ENCODE measurements at places on chromosomes 11 and 22.

DNA sequence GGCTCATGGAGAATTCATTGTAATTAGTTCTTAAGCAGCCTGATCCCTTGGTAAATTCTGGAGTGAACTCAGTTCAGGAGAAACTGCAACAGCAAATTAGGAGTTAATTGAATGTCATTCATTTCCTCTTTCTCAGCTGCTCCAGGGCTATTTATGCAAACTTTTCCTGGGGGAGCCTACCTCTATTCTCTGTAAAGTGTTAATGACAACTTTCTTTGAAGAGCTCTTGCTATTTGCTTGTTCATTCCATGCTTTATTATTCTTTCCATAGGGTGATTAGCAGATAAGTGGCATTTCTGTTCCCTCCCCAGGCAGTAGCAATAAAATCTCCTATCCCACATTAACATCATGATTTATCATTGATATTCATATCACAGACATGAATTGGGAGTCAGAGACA lies 267.6 kb upstream of the DDI1 start:
- DNase-seq, result no peak

DNA sequence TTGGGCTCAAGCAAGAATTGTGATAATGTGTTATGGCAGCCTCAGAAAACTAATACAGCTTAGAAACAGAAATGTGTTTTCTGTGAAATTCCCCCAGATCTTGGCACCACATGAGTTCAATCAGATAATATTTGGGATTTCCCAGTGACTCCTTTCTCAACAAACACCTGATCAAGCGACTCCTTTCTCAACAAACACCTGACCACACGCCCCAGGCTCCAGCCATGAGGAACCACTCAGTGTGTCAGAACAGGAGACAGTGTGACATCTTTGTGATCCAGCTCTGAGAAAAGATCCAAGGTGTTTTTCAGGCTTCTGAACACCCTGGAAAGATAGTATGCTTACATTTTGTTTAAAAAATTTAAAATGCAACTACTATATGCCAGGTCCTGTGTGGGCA lies 1.9 kb upstream of the UVRAG start:
- no peak for DNase-seq

- DNase-seq, result no peak
Observed at GRCh38 chr11:65871811-65872548, 620 bp downstream of the EFEMP2 start.

DNA sequence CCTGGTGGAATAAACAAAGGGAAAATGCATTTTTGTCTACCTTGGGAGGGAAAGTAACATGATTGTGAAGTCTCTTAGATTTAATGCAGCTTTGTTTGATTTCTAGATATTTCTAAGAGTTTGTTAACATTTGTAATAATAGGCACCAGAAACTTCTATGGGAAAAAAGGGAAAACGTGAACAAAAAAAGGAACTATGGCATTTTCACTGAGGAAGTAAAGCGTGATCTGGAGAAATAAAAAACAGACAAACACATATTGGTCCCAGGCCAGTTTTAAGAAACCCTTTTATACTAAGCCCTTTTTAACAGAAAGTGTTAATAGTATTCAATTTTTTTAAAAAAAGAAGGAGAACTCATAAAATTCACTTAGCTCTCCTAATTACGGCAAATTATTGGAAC lies 6.9 kb upstream of the MS4A7 start:
- DNase-seq, result no peak

DNA sequence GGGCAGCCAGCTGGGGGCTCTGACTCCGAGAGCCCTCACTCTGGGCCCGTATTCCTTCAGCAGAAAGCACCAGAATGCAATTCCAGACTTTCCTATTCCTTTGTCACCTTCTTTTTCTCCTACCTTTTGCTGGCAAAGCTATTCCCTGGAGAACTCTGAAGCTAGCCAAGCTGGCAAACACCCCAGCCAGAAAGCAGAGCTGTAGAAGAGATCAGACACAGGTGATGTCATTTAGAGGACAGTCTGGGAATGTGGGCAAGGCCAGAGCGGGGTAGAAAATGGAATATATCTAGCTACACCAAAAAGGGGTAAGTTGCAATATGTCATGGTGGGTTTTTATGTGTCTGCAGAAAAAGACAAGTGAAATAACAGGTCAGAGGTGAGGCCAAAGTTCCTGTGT lies 205.1 kb downstream of the NXPE2 start:
- DNase-seq, result no peak

- DNase-seq, result no peak
Observed at GRCh38 chr11:130144861-130145281, 14.7 kb upstream of the ST14 start.

DNA sequence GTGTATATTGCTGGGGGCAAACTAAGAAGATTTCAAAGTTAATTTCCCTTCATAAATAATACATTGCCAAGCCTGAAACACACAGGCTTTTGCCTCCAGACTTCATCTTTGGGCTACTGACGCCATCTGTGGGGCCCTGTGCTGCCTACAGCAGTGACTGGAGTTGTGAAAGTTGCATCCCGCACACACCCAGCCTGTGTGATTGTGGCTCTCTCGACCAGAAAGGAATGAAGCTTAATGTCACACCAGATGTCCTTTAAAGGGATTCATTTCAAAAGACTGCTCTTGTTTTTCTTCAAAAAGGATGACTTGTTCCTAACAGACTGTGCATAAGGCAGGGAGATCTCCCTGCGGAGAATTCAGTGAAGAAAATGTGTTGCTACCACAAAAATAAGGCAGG lies 210.5 kb downstream of the FAM181B start:
- DNase-seq, result no peak

DNA sequence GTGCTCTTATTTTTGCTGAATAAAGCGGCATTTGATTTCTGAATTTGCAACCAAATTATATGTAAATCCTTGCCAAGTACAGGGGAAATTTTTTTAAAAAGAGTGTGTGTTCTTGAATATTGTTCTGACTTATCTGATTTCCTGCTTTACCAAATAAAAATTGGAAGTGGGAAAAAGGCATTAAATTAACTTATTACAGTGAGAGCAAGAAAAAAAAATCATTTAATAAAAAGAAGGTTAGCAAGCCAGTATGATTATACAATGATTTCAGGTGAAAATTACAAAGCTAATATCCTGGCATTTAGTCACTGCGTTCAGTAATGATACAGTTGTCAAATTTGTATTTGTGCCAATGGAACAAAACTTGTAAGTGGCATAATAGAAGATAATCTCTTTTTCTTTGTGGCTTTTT lies 82.1 kb upstream of the PPARA start:
- DNase-seq, result no peak

- no peak for DNase-seq
Observed at GRCh38 chr22:27642104-27642800, 159.3 kb downstream of the MN1 start.

- DNase-seq, result no peak
Observed at GRCh38 chr11:87954476-87954875, 220.8 kb downstream of the RAB38 start.

DNA sequence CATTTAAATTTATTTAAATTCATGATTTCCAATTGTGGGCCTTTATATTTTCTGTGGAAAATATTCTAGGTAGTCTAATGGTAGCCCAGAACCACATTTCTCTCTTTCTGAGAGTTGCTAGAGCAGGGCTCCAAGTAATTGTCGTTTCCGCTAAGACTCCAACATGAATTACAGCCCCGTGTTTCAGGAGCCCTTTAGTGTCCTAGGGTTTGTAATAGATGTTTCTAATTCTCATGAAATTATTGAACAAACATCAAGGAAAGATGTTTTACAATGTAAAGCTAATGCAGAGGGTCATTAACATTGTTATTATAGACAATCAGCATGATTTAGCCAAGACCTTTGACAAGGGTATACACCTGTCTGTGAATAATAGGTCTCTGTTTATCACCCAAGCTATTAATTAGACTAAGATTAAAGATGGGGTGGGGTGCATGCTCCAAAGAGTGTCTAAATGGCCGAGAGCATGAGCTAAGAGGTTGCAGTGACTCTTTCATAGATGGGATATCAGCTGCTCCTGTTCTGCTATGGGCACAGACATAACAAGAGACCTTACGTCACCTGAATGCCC lies 81.8 kb upstream of the NTM start:
- no peak for DNase-seq

DNA sequence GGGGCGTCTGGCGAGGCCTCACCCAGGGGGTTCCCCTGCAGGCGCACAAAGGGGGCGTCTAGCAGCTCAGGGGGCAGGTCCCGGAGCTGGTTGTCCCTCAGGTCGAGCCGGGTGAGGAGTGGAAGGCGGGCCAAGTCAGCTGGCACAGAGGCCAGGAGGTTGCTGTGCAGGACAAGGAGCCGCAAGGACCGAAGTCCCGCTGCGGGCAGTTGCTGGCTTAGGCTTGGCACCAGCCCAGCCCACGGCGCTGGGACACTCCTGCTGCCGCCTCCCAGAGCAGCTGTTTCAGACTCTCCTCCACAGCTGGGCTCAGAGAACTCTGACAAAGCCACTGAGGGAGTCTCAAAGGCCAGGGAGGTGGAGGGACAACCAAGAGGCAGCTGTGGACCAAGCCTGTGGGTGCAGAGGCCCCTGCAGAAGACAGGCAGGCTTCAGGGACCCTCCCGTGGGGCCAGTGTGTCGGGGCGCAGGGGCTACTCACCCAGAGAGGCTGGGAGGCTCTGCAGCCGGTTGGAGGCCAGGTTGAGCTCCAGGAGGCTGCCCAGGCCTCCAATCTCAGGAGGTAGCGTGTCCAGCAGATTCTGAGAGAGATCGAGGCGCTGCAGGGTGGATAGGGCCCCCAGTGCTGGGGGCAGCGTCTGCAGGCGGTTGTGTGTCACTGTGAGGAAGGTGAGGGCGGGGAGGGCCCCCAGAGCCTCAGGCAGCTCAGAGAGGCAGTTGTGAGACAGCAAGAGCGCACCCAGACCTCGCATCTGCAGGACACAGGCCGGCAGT lies 2.2 kb downstream of the PIDD1 start:
- DNase-seq, result no peak

DNA sequence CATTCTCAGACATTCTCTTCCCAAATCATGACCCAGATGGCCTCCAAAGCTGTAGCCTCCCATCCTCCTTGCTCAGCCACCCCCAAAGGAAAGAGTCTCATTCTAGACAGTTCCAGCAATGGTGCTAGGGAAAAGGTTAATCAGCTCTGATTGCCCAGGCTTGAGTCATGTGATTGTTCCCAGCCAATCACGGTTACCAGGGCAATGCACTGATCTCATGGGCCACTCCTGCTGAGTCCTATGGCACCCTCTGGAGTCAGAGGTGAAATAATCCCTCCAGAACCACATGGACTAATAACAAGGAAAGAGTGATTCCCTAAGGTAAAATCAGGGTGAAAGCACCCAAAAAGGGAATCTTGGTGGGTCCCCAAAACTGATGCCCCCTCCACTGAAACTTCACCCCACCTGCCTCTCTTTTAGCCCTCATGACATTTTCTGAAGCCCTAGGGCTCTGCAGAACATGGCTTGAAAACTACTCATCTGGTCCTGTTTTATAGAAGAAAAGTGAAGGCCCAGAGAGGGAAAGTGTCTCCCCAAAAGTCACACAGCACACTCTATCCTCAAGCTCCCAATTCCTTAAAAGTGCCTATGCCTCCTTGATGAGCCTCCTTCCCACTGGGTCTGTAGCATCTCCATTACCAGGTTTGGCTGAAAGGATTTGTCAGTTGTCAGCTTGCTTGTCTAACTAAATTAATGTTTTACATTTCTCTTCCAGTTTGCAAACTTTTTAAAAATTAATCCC lies 203.7 kb downstream of the MN1 start:
- DNase-seq, result no peak

DNA sequence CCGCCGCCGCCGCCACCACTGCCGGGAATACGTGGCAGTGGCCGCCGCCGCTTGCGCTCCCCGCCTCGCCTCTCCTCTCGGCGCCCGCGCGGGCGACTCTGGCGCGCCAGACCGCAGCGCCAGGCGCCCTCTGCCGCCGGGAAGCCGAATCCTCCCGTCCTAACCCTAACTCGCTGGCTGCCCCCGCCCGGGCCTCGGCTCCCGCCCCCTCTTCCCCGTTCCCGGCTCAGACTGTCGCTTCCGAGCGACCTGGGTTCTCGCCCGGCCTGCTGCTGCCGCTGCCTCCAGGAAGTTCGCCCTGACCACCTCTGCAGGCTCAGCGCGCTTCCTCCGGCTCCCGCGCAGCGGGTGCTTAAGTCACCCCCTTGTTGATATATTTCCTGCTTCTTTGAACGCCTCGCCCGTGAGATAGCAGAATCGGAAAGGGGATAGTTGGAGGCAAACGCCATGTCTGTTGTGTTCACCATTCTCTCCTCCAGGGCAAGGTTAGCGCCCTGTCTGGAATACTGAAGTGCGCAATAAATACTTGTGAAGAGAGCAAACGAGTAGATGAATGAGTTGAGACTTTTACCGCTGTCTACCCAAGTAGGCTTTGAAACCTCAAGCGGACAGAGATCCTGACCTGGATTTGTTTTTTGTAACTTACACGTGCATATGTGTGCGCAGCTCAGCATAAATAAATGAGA lies at the start of gene SMCO4:
Gene SMCO4 (minus strand): TSS at position 100 of the 686 bp plus-strand sequence. CDS start 64,202 bp downstream, outside the sequence.
- DNase-seq, result peak; percentile 55

DNA sequence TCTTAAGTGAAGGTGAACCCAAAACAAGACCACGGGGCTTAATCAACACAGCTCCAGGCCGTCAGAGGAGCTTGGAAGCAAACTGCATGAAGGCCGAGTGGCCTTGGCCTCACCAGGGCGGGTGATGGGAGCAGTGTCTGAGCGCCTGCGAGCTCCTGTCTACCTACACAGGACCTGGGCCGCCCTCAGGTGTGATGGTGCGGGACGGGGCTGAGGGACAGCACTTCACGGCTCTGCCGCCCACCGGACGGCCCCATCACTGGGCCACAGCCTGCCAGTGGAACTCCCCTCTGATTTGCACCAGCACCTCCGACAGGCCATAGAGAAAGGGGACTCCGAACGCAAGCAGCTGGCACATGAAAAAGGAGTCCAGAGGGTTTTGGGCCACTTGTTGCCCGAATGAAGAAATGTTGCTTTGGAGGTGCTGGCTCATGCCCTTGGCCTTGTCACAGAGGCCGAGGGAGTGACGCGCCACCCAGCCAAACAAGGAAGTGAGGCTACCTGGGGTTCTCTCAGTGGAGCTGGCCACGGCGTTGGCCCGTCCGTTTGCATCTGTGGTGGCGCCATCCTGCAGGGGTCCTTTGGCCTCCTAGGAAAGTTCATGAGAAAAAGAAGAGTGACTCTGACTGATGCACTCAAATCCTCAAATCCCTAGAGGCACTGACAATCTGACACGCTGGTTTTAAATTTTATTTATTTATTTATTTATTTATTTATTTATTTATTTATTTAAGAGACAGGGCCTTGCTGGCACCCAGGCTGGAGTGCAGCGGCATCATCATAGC lies 90.3 kb upstream of the BID start:
- no peak for DNase-seq

DNA sequence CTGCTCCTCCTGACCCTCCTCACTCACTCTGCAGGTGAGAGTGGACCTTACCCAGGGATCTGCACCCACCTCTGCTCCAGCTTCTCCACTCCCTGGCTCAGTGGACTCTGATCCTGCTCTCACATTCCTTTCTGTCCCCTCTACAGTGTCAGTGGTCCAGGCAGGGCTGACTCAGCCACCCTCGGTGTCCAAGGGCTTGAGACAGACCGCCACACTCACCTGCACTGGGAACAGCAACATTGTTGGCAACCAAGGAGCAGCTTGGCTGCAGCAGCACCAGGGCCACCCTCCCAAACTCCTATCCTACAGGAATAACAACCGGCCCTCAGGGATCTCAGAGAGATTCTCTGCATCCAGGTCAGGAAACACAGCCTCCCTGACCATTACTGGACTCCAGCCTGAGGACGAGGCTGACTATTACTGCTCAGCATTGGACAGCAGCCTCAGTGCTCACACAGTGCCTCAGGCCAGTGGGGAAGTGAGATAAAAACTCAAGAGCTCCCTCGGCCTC lies 29.7 kb upstream of the VPREB1 start:
- DNase-seq, result no peak

All from stromal cell of bone marrow (primary cell).